ENCODE measurements at places on chromosomes 7 and 10. TPM values are rescaled to one million over a fixed set of nuclear protein-coding genes. Genes with fewer than 3 reads are reported as not detected.

GRCh38 chr7:43649755-43650274 lies 66.9 kb downstream of the STK17A start:
- no peak for DNase-seq

- DNase-seq, result no peak
Measured at GRCh38 chr7:155211761-155212160, 85.9 kb upstream of the INSIG1 start.

GRCh38 chr10:28891058-28891713 lies 213.9 kb downstream of the BAMBI start:
- no peak for DNase-seq

GRCh38 chr10:99754670-99755069 lies 22.6 kb downstream of the CUTC start:
- no peak for DNase-seq

GRCh38 chr7:152476551-152476950 lies 40.7 kb upstream of the KMT2C start:
- no peak for DNase-seq

GRCh38 chr10:124062390-124062789 lies 31.0 kb downstream of the CHST15 start:
- DNase-seq, result no peak

Gene OPN1SW
- not detected for total RNA-seq
